ENCODE measurements at places on chromosomes 7 and 10. TPM values are rescaled to one million over a fixed set of nuclear protein-coding genes. Genes with fewer than 3 reads are reported as not detected.

ERVW-1 gene
- total RNA-seq = not detected

ANLN gene
- total RNA-seq = 1.2 TPM

FAM241B gene
- total RNA-seq = 7.6 TPM

MRC1 gene
- 67.8 TPM for total RNA-seq

ITGB8 gene
- 213 TPM for total RNA-seq

SLC26A3 gene
- 0.25 TPM for total RNA-seq

IRF5 gene
- total RNA-seq = 27.1 TPM

EBF3 gene
- 0.98 TPM for total RNA-seq

CAV1 gene
- 67.2 TPM for total RNA-seq

ABCB4 gene
- total RNA-seq = 2.0 TPM

VSIR gene
- total RNA-seq = 66.6 TPM

PLXDC2 gene
- total RNA-seq = 42.1 TPM

UTF1 gene
- total RNA-seq = not detected

GIMAP1 gene
- 10.2 TPM for total RNA-seq

ACHE gene
- total RNA-seq = 3.6 TPM

FXYD4 gene
- 109 TPM for total RNA-seq

DKK1 gene
- total RNA-seq = 1.5 TPM

TDRD1 gene
- 0.88 TPM for total RNA-seq

OR2A7 gene
- total RNA-seq = 12.3 TPM

PRR15 gene
- 21.2 TPM for total RNA-seq
